ENCODE measurements at places on chromosomes 3 and 15.

DNA sequence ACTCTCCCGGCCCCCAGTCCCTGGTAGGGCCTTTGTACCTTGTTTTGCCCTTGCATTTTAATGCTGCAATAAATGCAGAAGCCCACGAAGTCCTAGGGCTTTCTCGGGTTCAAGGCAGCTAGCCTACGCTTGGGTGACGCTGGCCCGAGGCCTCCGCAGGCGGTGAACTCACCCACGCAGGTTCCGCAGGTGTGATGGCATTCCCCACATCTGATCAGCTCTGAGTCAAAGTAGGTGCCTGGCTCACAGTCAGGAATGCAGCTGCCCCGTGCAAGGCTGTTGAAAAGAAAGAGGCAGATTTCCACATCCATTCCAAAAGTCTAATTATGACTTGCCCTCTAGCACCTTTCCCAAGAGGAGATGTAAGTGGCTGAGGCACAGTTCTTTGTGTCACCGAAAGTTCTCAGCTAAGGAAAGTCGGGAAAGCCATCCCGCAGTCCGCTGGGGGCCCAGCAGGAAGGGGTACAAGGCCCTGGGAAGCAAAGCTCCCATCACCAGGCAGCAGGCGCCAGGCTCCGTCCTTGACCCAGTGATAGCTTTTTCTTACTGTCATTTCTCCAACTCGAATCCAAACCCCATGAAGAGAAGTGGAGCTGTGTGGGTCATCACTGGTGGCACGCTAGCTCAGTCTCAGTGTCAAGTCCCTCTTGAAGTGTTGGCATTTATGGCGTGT lies 23.2 kb upstream of the SNRPA1 start:
- no peak for DNase-seq

DNA sequence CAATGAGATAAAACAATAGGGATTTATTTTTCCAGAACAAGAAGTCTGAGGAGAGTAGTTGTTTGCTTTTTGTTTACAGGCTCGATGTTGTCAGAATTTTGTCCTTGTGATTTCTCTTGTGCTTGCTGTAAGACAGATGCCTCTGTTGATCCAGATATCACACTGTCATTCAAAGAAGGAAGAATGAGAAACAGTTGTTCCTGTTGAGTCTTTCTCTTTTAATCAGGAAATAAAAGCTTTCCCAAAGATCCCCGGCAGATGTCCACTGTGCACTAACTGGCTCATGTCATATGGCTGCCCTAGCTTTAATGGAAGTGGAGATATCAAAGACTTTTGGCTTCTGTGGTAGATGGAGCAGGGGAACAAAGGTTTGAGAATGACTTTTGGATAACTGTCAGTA lies 6.8 kb downstream of the SERPINI1 start:
- DNase-seq, result no peak

- DNase-seq, result no peak
Measured at GRCh38 chr3:23743141-23743784, 62.5 kb upstream of the UBE2E1 start.

DNA sequence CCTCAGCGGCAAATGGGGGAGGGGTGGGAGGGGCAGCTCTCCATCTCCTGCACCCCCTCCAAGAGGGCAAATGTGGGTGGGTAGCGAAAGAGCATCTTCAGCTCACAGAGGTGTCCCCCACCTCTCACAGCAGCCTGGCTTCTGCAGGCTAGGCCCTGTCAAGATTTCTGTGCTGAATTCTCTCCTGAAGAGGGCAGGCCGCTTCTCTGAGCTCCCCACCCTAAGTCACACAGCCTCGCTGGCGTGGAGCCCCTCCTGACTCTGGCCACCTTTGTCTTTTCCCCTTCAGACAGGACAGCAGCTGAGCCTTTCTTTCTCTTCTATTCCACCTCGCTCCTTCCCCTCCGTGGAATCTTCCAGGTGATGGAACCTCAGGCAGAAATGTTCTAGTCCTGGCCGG lies 26.3 kb upstream of the ADAMTS7 start:
- DNase-seq, result no peak

- no peak for DNase-seq
Measured at GRCh38 chr3:81769299-81769698, 7.9 kb upstream of the GBE1 start.

DNA sequence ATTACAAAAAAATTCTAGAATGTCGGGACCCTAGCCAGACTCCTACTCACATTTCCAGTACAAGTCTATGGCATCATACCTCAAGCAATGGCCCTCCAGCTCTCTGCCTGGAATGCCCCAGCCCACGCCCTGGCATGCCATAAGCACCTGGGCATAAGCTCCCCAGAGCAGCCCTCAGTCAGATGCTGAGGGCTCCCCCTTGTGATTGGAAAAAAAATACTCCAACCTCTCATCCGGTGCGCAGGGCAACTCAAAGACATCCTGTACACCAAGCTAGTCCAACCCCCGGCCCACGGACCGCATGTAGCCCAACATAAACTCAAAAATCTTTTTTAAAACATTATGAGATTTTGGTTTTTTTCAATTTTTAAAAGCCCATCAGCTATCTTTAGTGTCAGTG lies 115.4 kb downstream of the NEK10 start:
- peak; percentile 83 for DNase-seq

- DNase-seq, result no peak
Measured at GRCh38 chr3:180420016-180420415, 181.9 kb upstream of the TTC14 start.

- peak; percentile 41 for DNase-seq
Measured at GRCh38 chr3:147410526-147411237, 1.5 kb downstream of the ZIC1 start.
